ENCODE measurements at places on chromosomes 2 and 18.

GRCh38 chr2:24873619-24874018 lies 46.4 kb downstream of the ADCY3 start:
- no peak for DNase-seq

DNA sequence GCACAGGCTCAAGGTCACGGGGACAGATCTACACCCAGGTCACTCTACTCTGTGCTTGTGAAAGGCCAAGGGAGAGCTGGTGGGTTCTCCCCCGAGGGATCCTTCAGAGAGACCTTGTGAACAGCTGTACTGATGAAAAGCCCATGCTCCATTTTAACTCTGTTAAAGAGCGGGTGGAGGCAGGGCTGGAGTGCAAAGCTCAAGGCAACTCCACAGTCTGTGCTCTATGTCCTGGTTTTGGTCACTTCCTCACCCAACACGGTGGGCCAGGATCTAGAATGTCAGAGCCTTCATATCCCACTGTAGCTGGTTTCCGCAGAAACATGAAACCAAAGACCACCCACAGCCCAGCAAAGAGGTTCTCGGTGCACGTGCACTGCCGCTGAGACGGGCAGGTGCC lies 177.1 kb downstream of the LAMA1 start:
- no peak for DNase-seq

GRCh38 chr2:166917415-166917814 lies 29.1 kb downstream of the XIRP2 start:
- no peak for DNase-seq

DNA sequence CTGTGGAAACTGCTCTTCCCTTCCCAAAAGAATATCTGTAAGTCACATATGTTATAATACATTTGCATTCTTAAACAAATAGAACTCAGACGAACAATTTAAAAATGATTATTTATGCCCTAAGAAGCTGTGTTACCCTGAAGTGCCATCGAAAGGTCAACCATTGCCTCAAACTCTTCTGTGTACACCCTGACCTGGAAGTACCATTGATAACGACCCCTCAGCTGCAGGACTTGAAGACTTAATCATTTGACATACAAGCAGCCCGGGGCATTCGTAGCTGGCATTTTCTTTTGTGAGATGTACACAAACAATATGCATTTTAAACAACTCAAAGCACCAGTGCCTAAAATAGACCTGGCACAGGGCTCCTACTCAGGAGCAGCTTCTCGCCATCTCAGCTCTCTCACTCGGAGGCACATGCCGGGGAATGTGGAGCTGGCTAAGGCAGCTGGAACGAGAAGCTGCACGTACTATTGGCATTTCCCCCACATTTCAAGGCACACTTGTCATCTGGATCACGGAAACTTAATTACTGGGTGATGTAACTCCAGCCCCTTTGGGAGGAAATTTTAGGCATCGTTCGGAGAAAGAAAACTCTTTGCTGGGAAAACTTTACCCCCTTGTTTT lies 170.0 kb upstream of the GALNT5 start:
- DNase-seq: no peak

DNA sequence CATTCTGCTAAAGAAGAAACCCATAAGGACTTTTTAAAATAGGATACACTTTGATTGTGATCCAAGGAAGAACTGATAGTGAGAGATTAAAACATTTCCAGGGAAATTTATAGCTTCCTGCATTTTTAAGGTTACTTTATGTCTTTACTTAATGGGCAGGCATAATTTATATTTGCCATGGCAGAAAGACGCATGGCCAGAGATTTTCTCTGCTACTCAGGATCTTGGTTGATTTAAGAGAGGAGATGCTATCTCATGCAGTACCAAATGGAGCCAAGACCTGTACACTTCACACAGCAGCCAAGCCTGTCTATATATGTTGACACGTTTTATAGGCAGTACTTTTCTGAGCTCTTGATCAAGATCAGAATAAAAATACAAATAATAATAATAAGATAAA lies 60.9 kb upstream of the NT5C1B start:
- DNase-seq: no peak

DNA sequence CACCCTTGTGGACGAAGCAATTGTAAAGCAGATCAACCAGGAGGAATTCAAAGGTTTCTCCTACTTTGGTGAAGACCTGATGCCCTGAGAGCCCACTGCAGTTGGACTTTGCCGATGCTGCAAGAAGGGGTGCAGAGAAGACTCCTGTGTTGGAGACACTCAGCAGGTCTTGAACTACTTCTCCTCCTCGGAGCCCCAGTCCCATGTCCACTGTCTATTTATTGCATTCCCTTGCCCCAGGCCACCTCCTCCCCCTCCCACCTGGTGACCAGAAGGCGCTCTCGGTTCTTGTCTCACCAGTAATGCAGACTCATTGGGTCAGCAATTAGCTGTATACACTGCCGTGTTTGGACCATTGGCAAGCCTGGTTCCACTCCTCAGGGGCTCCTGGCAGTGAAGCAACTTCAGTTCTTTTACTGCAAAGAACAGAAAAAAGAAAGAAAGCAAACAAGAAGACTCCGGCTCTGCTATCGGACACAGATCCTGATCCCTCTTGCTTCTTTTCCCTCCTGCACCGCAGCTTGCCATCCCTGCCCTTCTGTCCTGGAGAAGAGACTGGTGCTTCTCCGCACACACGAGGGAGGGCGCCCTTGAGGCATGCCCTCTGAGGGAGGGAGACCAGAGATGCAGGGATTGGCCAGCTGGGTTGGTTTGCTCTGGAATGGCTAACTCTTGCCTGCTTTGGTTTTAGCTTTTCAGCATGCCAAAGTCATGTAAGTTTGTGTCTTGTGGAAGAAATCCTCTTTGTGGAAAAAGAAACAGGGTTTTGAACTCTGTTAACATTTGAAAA lies 112.2 kb upstream of the EPAS1 start:
- DNase-seq: no peak

DNA sequence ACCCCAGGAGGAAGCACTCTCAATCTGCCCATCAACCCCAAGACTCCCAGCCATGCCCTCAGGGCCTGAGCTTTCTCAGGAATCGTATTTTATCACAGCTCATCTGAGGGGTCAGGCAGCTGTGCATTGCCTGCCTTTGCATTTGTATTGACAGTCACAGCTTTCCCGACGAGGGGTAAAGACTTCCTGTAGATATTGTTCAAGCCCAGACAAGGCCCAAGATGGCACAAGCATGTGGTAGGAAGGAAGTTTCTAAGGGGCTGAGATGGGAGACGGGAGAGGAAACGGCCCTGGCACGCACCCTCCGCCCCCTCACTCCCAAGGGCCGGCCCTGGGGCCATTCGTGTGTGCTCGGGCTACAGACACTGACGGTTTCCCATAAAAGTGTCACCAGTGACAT lies 34.2 kb upstream of the PRLH start:
- no peak for DNase-seq

DNA sequence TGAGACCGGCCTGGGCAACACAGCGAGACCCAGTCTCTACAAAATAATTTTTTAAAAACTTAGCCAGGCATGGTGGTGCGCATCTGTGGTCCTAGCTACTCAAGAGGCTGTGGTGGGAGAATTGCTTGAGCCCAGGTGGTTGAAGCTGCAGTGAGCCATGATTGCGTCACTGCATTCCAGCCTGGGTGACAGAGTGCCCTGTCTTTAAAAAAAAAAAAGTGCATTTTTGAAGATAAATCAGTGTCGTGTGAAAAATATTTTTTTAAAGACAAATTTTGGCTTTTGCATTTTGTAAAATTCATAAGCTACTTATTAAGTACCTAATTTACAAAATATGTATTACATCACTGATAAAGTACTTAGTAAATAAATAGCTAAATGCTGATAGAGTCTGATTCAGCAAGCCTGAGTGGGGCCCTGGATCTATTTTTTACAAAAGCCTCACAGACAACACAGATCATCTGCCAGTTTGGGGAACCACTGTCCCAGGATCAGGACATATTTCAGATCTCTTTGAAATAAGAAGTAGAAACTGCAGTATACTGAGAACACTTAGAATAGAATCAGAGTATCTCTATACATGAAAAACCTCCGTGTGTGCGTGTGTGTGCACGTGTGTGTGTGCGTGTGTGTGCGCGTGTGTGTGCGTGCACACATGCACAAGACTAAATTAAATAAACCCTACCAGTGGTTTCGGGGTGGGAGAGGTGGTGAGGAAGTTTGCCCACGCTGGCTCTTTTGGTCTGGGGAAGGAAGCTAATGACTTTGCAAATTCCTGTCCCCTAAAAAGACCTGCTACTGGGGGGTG lies 61.6 kb downstream of the AAK1 start:
- no peak for DNase-seq

DNA sequence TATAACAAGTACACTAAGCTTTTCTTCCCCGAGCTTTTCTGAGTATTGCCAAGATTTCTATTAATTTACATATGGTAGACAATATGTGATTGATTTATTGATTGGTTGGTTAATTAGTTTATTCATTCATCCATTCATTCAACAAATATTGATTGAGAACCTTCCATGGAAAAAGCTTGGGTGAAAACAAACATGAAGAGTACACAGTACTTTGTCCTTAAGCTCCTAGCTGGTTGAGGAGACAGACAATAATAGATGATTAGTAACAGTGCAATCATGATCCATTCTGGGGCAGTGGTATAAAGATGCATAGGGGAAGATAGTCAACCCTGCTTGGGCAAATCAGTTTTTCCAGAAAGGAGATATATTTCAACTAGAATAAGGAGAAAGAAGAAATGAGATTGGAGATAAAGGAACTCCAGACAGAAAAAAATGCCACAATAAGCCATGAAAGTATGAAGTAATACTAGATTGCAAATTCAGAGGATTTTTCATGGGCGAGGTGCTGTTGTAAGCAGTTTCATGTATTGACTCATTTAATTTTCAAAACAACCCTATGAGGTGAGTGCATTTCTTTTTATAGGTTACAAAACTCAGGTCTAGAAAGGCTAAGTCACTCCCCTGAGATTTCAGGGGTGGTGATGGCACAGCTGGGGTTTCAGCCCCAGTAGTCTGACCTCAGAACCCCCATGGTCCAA lies 129.5 kb downstream of the RND3 start:
- no peak for DNase-seq

DNA sequence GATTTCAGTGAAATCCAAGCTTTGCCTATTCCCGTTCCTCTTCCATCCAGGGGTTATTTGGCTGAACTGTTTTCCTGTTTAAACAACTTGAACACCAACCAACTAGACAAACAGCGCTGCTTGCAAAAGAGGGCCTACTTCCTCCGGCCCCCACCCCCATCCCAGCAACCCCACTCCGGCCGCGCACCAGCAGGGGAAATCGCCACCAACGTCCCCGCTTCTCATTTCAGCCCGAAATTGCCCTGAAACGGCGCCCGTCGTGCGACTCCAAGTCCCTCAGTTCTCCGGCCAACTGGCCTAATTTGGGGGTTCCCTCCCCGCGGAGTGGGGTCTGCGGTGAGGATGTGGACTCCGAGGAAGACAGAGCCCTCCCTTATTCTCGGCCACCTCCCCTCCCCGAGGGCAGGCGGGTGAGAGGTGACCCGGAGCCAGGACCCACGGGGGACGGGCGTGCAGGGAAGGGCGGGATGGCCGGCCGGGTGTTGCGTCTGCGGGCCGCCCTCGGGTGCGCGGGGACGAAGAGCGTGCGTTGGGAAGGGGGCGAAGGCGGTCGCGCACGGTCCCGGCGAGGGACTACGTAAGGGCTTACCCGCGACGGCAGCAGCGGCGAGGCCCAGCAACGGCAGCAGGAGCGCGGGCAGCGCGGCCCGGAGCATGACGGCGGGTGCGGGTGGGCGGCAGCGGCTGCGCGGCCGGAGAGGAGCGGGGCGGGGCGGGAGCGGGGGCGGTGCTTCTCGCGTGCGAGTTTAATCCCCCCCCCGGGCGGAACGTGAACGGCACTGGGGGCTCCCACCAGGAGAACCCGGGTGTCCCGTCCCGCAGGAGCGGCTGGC lies at the start of gene CD302:
CD302 (minus strand) TSS at position 666 of the 833 bp plus-strand sequence; CDS start at position 656, 10 bp downstream.
- peak; percentile 9 for DNase-seq

DNA sequence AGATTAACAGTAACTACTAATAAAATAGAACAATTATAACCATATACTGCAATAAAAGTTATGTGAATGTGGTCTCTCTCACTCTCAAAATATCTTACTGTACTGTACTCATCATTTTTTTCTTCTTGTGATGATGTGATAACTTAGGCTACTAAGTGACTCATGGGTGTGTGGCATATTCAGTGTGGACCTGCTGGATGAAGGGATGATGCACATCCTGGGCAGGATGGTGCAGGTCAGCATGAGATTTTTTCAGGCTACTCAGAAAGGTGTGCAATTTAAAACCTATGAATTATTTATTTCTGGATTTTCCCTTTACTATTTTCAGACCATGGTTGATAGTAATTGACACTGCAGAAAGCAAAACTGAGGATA lies 90.7 kb downstream of the NCKAP5 start:
- DNase-seq: no peak
